ENCODE measurements at places on chromosomes 16 and 17.

DNA sequence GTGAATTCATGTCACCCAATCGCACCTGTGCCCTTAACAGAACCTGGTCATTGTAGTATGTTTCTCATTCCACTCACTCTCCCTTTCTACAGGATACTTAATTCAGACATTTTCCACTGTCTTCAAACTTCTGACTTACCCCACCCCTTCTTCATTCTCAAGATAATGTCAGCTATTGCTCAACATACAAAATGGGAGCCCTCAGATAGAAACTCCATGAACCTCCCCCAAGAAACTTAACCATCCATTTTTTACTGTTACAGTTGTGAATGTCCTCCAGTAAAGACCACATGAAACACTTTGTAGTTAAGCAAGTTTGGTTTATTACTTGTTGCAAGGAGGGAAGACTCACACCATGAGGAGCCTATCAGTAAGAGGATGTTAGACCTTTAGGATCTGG, 22.1 kb upstream of the ARHGAP17 start:
- no peak for DNase-seq

GRCh38 chr17:32356750-32357149, 6.8 kb downstream of the ZNF207 start:
- DNase-seq = no peak

GRCh38 chr16:3135126-3135715, 392 bp downstream of the ZNF213 start:
- DNase-seq = no peak

GRCh38 chr17:72542317-72542716, 421.5 kb downstream of the SOX9 start:
- DNase-seq = no peak

- DNase-seq = no peak
These were observed 19.3 kb downstream of the SHMT1 start for GRCh38 chr17:18344021-18344420.

DNA sequence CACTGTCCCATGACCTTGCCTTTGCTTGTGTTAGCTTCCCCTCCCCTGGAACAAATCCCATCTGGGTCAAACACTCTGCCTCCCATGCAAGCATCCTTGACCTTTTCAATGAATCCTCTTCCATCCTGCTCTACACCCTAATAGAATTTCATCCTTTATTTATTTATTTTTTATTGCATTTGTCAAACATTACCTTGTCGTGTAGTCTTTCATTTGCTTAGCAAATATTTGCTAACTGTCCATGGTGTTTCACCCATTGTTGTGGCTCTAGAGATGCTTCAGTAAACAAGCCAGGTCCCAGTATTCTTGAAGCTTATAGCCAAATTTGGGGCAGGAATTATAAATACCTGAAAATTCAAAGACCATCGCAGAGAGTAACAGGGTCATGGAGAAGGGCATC, 51.0 kb upstream of the MRTFB start:
- no peak for DNase-seq

GRCh38 chr17:4931963-4932362, at the start of gene GP1BA:
TSS of gene GP1BA (plus strand) at chr17:4932277. CDS start at chr17:4932605, 328 bp downstream.
- DNase-seq = no peak

DNA sequence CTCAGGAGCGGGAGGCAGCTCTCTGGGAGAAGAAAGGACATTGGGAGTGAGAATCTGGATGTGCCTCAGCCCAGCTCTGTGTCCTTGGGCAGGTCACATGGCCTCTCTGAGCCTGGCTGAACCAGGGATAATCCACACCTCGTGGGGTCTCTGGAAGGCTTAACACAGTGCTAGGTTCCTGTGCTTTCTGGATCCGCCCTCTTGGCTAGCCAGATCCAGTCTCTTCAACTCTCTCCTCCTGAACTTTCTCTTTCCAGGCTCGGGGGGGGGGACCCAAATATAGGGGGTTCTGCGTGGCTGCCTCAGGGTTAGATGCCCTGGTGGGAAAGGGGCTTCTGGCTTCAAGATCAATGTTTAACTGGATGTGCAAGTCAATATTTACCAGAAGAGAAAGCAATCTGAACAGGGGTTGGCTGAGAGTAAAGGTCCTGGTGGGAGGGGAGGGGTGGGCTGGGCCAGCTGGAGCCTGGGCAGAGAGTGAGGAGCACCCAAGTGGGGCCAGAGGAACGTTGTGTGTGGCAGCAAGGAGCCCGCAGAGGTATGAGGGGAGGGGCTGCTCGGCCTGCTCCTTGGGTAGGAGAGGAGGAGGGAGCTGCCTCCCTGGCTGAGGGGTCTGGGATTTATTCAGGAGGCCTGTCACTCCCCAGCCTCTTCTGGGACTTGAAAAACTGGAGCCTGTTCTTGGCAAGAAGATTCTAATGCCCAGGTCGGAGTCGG, at the start of gene SERPINF2:
Gene SERPINF2, plus strand, starts transcription at position 501 of the 717 bp plus-strand sequence. CDS start 2,125 bp downstream, outside the sequence.
- DNase-seq = no peak

- DNase-seq = no peak
These were observed 263.0 kb downstream of the FTO start for GRCh38 chr16:53966821-53967571.

DNA sequence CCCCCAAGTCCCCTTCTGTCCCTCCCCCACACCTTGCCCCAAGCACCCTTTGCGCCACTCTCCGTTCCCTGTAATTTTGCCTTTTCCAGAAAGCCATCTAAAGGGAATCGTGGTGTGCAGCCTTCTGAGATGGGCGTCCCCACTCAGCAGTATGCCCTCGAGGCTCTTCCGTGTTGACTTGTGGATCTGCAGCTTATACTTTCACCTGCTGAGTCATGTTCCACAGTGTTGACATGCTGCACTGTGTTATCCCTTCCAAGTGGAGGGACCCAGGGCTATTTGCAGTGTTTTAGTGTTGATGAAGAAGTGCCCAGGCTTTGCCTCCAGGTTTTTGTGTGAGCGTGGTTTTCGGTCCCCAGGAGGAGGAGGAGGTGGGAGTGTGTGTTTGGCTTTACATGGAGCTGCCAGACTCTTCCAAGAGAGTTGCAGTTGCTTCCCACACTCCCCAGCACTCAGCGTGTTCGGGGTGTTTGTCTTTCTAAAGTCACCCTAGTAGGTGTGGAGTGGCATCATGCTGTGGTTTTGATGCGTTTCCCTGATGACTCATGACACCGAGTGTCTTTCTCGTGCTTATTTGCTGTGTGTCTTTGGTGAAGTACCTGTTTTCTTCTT, 32.1 kb upstream of the JPT2 start:
- no peak for DNase-seq

GRCh38 chr17:41793784-41794539, 7.5 kb upstream of the JUP start:
- DNase-seq = no peak

- DNase-seq = no peak
These were observed 347.3 kb upstream of the CDH11 start for GRCh38 chr16:65469116-65469515.
